Stimulated activated CD4-positive, alpha-beta T cell treated with anti-CD3 and anti-CD28 coated beads, Interleukin-15, amount 100 ng/mL, for 1 hour (primary cell): ENCODE measurements at places on chromosomes 5 and 9.

GRCh38 chr5:77645158-77645994 is 6.9 kb upstream of the OTP start:
- DNase-seq, result no peak

GRCh38 chr9:101271102-101271501 is 113.7 kb downstream of the BAAT start:
- no peak for DNase-seq

DNA sequence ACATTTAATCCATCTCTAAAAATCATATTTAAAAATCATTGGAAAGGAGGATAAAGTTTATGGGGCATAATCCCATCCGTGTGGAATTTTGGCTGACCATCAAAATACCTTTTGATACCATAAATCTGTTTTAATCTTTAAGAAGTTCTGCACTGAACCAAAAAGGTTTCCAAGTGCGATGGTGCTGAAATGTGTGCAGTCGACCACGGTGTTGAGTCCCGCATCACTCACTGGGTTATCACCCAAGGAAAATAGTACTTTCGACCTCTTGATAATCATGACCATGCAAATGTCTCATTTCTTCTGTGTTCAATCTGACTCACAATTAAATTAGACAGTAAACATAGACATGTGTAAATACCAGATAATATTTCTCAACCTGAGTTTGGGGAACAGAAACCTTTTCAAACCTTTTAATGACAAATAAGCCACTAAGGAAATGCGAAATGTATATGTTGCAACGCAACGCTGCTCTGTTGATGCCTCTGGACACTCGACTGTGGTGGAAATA is 62.0 kb upstream of the CDH6 start:
- no peak for DNase-seq

- DNase-seq, result no peak
Observed at GRCh38 chr5:33762859-33763258, 128.9 kb downstream of the ADAMTS12 start.

DNA sequence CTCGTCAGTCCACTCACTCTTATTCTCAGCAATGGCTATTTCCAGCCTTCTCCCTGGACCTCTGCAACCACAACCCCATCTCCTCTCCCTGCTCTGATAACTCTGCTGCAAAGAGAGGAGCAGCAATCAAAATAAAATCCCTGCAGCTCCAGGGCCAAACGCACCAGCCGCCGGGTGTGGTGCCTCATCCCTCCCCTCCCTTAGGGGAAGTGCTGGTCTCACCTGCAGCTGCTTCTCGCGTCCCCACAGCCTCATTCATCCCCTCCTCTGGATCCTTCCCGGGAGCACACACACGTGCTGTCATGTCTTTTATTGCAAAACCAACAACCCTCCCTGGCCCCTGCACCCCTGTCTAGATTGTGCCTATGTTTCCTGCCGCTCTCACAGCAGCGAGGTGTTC is 77.8 kb downstream of the TENT4A start:
- no peak for DNase-seq

- no peak for DNase-seq
Observed at GRCh38 chr5:181114844-181115778, 15.9 kb downstream of the OR2V1 start.

DNA sequence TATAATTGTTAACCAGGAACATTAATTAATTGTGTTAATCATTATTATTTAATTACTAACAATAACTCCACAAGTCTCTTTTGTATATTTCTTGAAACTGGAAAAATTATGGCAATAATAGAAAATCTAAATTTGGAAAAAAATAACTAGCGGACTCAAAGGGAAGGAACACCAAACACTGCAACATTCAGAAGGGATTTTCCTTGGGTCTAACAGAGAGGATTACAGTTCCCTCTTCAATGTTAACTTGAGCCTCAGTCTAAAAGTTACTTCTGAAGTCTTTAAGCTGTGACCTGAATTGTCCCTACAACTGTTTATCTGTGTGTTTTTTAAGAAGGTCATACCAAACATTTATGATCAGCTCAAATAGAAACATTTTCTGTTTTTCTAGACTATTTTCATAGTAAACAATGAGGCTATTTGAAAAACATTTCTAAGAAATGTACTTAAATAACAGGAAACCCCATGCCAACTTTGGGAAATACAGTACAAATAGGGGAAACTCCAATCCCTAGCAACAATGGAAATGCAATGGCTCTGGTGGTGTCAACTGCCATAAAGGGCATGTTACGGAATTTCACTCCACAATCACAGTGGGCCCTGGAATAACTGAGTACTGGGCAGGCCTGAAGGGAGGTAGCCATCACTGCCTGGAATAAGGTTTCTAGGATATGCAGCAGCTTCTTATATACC is 61.2 kb downstream of the MCTP1 start:
- no peak for DNase-seq

- DNase-seq, result no peak
Observed at GRCh38 chr5:148760945-148761638, 65.3 kb upstream of the ADRB2 start.

- peak; percentile 25 for DNase-seq
Observed at GRCh38 chr5:132777209-132778069, at the start of gene SEPTIN8. SEPTIN8 (minus strand) TSS chr5:132777239; CDS start chr5:132777137, 102 bp downstream.

DNA sequence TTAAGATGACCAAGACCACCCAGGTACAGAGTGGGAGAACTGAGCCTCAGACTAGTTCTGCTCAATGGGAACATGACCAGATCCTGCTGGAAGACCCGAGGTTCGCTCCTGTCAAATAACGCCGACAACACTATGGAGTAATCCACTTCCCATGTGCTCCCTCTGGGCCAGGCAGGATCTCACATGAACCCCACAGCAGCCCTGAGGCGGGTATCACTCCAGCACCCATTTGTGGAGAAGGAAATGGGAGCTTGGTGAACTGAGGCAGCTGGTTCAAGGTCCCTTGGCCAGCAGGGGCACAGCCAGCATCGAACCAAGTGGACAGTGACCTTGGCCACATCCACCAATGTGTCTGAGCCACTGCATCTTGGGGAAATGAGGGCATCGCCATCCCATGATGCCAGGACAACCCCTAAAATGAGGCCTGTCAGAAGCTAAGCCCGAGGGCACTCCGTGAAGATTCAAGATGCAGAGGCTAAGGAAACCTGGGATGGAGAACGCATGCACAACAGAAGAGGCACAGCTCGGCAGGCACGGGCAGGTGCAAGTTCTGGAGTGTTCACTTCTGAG is 8.5 kb downstream of the ANKS6 start:
- no peak for DNase-seq

GRCh38 chr5:172150514-172151425 is 37.3 kb downstream of the STK10 start:
- DNase-seq, result no peak

GRCh38 chr5:151095341-151096000 is 14.6 kb upstream of the TNIP1 start:
- no peak for DNase-seq
